ENCODE measurements at places on chromosomes 1 and 21. TPM values are rescaled to one million over a fixed set of nuclear protein-coding genes. Genes with fewer than 3 reads are reported as not detected.

GRCh38 chr1:14728516-14728915 lies 130.0 kb downstream of the KAZN start:
- no peak overlapping the region for H3K4me3 ChIP-seq
- H3K27me3 ChIP-seq: no peaks in the 10 kb centered on the region
- no peak for DNase-seq
- no peak overlapping the region for H3K27ac ChIP-seq

GRCh38 chr1:10824821-10825540 lies 28.5 kb upstream of the CASZ1 start:
- H3K27ac ChIP-seq: no peak overlapping the region
- H3K4me1 ChIP-seq: peaks cover 12% of the 10 kb centered on the region
- no peaks in the 10 kb centered on the region for H3K36me3 ChIP-seq
- peaks cover 5% of the 10 kb centered on the region for H3K27me3 ChIP-seq

GRCh38 chr1:190602325-190602724 lies 124.7 kb upstream of the BRINP3 start:
- H3K27ac ChIP-seq: no peak overlapping the region
- H3K27me3 ChIP-seq: no peaks in the 10 kb centered on the region
- no peaks in the 10 kb centered on the region for H3K36me3 ChIP-seq
- no peaks in the 10 kb centered on the region for H3K4me1 ChIP-seq
- H3K4me3 ChIP-seq: no peak overlapping the region
- DNase-seq: no peak

GRCh38 chr1:237959838-237960237 lies 69.1 kb upstream of the ZP4 start:
- no peaks in the 10 kb centered on the region for H3K4me1 ChIP-seq
- H3K36me3 ChIP-seq: no peaks in the 10 kb centered on the region
- no peaks in the 10 kb centered on the region for H3K27me3 ChIP-seq

DNA sequence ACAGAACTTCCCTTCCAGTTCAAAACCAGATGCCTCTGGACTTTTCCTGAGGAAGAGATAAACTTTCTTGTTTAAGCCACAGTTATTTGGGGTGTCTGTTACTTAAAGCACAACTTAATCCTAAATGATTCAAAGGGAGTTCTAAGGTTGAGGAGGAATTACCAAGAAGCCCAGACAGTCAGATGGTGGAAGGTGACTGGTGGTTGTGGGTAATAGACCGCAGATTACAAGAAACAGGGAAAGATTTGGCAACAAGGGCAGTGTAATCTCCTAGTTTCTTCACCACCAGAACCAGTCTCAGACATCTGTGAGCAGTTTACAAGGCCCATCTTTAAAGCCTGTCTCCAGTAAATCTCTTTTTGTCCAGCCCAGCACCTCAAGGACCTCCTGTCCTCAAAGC lies 130.1 kb upstream of the CTTNBP2NL start:
- no peaks in the 10 kb centered on the region for H3K36me3 ChIP-seq
- no peaks in the 10 kb centered on the region for H3K4me1 ChIP-seq
- H3K27me3 ChIP-seq: no peaks in the 10 kb centered on the region
- no peak overlapping the region for H3K27ac ChIP-seq
- H3K4me3 ChIP-seq: no peak overlapping the region
- DNase-seq: no peak

DNA sequence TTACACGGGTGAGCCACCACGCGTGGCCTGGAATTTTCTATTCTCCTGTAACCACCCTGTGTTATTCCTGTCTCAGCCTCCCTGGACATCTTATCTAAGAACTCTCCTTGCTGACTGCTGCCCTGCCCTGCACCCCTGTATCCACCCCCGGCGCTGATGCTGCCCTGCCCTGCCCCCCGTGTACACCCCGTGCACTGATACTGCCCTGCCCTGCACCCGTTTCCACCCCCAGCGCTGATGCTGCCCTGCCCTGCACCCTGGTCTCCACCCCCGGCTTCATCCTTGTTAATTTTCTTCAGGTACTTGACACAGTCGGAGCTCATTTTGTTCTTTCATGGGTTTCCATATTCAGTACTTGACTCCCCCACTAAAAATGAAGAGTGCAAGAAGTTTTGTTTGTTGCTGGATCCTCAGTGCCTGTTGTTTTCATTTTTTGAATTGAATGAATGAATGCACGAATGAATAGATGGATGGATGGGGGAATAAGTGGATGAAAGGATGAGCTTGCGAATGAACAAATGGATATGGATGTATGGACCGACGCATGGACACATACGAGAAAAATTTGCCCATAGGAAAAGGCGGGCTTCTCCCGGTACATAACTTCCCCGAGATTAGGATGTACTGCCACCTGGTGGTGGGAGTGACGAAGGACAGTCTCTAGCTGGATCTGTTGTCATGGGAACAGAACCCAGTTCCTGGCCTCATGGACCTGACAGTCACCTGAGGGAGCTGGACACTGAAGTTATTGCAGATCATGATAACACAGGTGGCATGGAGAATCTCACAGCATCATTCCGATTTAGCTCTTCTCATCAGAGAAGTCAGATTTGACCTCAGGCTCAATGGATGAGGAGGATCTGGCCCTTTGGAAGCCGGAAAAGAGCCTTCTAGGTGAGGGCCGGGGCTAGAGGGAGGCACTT lies 14.9 kb downstream of the AADACL4 start:
- no peak overlapping the region for H3K27ac ChIP-seq
- H3K4me1 ChIP-seq: peaks cover 21% of the 10 kb centered on the region
- H3K27me3 ChIP-seq: peaks cover 9% of the 10 kb centered on the region

GUCA2A gene
- not detected for polyA plus RNA-seq

All from HepG2 (cell line).